LoVo (cell line): ENCODE measurements at places on chromosomes 1 and 21.

- DNase-seq, result no peak
These were observed 36.6 kb downstream of the GLIS1 start for GRCh38 chr1:53702341-53702740.

- DNase-seq, result no peak
These were observed 19.1 kb downstream of the COL24A1 start for GRCh38 chr1:86137436-86137835.

GRCh38 chr1:20138346-20138745, 777 bp upstream of the PLA2G2F start:
- DNase-seq, result no peak

DNA sequence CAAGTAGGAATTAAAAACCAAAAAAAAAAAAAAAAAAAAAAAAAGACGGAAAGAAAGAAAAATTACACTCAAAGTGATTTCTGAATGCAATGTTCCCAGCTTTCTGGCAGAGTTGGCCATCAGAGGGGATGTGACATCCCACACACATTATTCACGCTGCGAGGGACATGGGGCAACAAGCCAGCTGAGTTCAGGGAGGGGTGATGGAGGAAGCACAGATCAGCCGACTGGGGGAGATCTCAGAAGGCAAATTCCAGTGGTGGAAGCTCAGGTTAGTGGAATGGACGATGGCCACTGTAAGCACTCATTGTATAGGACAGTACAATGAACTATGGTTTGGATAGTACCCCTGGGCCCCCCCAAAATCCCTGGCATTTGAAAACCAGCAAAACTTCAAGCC, 311.9 kb downstream of the PCP4 start:
- DNase-seq, result no peak

DNA sequence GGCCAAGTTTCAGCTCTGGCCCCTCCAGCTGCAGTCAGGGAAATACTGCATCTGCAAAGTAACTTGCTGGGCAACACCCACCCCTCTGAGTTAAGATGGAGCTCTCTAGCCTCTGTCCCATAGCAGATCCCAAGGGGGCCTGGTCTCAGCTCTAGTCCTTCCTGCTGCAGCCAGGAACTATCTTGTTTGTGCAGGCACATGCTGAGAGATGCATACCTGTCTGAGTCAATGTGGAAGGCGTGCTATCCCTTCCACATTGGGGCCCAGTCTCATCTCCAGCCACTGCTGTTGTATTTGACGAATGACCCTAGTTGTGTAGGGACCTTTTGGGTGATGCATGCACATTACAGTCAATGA, 76.4 kb downstream of the CTH start:
- DNase-seq, result no peak

- peak; percentile 54 for DNase-seq
These were observed 50.0 kb downstream of the MRPL37 start for GRCh38 chr1:54249819-54250435.

GRCh38 chr1:76023669-76024435, 50.7 kb upstream of the ST6GALNAC3 start:
- no peak for DNase-seq

GRCh38 chr1:225597926-225598575, 54.9 kb downstream of the ENAH start:
- DNase-seq, result no peak

GRCh38 chr1:112548547-112548946, 39.8 kb downstream of the WNT2B start:
- no peak for DNase-seq

DNA sequence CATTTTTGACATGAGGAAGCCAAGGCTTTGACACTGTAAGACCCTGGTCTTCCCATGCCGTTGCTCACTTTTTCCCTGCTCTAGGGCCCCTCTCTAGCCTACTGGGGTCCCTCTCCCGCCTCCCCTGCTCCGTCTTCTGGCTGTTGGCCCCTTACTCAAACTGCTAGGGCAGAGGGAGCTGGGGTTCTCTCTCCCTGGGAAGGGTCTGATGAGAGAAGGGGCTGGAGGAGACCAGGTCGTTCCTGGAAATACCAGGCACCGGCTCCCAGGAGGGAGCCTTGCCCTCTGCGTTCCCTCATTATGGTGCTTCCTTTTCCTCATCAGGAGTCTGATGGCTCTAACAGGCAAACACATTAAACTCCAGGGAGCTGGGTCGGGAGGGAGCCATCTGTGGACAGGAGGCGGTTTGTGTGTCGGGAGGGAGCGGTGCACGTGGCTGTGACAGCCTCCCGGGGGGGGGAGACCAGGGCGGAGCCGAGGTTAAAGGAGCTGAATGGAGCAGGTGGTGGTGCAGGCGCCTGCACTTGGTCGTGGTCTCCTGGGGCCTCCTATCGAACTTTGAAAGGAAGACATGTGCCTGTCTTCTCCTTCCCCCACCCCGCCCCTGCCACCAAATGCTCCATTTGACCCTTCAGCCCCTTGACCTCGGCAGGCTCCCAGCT, 35.4 kb upstream of the LHX4 start:
- DNase-seq, result no peak

DNA sequence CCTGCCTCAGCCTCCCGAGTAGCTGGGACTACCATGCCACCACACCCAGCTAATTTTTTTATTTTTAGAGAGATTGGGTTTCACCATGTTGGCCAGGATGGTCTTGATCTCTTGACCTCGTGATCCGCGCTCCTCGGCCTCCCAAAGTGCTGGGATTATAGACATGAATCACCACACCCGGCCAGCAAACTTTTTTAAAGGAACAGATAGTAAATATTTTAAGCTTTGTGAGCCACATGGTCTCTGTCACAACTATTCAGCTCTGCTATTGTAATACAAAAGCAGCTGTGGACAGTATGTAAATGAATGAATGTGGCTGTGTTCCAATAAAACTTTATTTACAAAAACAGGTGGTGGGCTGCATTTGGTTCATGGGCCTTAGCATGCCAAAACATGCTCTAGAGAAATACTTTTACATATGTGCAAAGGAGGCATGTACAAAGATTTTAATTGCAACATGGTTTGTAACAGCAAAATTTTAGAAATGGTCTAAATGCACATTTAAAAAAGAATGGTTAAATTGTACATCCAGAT, 47.0 kb downstream of the CDCP2 start:
- DNase-seq, result no peak

GRCh38 chr1:185674201-185674600, 60.0 kb upstream of the HMCN1 start:
- no peak for DNase-seq

DNA sequence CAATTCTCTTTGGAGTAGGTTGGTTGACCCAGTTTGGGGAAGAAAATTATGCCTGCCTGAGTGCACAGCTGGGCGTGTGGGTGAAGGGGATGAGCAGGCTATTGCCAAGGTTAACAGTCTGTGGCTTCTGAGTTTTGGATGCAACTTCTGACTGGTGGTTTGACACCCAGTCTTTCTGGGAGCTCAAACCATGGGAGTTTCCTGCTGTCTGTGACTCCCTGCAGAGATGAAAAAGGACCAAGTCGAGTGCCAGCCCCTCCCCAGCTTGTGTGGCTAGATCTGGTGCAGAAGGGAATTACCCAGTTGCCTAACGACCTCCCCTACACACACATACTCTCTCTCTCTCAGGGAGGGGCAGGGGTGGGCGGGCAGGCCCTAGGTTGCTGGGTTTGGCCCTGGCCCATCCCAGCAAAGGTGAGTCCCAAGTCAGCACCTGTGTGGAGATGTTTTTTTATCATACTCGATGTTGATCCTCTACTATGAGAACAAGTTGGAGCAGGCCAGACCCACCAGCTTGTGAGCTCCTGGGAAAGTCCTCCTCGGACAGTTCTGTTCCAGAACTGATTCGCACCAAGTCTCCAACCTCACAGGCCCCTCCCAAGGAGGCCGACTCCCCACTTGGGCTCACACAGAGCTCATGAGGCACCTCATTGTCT, 28.2 kb downstream of the PKP1 start:
- DNase-seq, result peak; percentile 50

DNA sequence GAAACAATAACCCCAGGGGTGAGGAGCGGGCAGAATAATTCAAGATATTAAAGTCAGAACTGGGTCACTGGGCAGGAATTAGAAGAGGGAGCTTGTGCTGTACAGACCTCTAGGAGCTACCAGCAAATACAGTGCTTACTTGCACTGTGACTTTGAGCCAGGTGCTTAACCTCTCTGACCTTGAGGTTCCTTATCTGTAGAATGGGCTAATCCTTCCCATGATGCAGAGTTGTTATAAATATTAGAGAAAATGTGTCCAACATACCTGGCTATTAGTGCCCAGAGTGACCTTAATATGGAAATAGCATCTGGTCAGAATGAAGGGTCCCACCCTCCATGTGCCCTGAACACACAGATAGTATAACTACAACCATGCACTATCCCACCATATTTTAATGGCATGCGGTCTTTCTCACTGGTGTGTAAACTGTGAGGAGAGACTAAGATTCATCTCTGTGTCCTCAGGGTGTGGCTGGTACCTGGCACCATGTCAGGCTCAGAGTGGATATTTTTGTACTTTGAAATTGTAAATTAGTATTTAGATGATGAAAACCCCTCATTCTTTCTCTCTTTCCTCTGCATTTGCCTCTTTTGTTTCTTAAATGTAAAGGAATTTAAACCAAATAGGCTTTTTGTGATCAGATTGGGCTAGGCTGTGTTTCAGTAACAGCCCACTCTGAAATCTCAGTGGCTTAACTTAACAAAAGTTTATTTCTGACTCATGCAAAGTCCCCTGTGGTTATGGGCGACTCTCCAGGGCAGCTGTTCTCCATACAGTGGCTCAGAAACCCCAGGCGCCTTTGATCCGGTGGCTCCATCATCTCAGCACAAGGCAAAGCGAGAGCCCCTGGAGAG, 60.0 kb upstream of the ROR1 start:
- DNase-seq, result peak; percentile 55

- DNase-seq, result no peak
These were observed 716 bp downstream of the OLIG2 start for GRCh38 chr21:33026443-33026858.

- no peak for DNase-seq
These were observed 12.6 kb upstream of the ADORA3 start for GRCh38 chr1:111516005-111516535.

- DNase-seq, result no peak
These were observed 204.0 kb upstream of the COA6 start for GRCh38 chr1:234169161-234169849.

GRCh38 chr1:147781056-147781471, 20.7 kb upstream of the GJA5 start:
- peak; percentile 25 for DNase-seq

- no peak for DNase-seq
These were observed 99.1 kb upstream of the CAMK1G start for GRCh38 chr1:209484429-209484828.

DNA sequence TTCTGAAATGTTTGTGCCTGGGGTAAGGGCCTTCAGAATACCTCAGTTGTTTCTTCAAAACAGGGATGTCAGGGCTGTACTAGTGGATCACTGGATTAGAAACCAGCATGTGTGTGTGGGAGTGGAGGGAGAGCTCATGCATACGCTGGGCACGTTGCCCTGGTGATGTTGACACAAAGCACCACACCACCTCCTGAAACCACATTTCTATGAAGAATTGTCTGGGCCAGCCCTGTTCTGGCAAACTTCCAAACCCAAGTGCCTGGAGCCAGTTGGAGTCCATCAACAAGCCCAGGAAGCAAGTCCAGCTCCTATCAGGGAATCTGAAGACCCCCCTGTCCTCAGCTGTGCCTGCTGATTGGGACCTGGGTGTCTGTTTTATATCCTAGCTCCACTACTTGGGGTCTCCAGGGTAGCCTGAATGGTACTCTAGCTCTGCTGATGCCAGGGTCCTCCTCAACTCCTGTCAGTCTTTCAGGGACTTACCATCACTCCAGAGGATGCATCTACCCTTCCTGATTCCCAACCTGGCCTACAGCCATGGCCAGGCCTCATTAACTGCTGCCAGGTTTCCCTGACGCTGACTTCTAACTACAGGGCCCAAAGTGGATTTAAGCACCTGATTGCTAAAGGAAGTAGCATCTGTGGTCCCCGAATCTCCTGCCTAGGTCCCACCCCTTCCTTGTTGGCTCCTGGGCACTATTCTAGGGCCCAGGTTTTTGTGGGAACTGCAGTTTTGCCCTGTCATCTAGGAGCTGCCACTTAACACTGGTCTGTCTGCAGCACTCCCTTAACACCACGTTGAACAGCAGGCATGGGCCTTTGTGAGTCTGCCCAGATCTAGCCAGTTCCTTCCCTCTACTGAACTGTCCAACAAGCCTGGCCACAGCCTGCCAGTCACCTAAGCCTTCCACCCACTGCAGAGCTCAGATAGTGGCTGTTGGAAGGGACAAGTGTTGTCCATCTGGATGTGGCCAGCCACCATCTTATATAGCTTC, 45.5 kb downstream of the LPAR3 start:
- peak; percentile 75 for DNase-seq

GRCh38 chr1:1069711-1070676, 4.1 kb downstream of the RNF223 start:
- no peak for DNase-seq

DNA sequence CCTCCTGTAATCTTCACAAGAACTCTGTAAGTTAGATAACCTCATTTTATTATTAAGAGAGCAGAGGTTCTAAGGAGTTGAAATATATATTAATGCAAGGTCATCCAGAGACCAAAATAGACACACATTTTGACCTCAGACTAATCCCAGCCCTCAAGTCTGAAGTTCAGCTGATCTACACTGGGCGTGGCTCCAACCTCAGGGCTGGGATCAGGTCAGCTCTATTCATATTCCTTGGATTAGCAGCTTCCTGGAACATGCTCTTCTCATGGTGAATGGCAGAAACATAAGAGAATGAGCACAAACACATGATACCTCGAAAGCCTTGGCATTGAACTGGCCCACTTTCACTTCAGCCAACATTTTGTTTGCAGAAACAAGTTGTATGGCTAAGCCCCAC, 200.8 kb upstream of the ST6GALNAC5 start:
- DNase-seq, result no peak

DNA sequence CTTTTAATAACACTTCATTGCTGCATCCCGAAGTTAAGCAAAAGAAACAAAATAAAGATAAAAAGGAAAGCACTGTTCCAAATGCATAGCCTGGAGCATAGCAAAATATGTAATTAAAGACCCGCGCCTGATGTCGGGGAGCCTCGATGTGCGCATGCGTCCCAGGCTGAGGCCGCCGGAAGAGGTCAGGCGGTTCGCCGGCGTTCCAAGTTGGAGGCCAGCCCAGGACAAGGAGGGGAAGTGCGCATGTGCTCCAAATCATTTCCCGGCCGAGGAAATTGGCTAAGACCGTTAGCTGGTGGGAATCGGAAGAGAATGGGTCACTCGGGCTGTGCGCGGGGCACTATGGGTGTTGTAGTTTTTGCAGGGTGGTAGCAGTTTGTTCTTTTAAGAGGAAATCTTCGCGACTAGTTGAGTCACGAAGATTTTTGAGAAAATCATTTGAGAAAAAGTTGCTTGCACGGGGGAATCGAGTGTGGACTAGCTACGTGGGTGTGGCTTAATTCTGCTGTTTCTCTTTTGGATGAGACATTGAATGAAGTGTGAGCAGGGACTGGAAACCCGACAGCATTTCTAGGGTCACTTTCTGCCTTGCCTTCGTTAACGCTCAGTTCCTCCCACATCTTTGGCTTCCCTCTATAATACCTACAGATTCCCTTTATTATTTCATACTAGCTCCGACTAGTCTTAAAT, 31.0 kb upstream of the CD1D start:
- peak; percentile 83 for DNase-seq
